ENCODE measurements at places on chromosomes 1 and 21.

DNA sequence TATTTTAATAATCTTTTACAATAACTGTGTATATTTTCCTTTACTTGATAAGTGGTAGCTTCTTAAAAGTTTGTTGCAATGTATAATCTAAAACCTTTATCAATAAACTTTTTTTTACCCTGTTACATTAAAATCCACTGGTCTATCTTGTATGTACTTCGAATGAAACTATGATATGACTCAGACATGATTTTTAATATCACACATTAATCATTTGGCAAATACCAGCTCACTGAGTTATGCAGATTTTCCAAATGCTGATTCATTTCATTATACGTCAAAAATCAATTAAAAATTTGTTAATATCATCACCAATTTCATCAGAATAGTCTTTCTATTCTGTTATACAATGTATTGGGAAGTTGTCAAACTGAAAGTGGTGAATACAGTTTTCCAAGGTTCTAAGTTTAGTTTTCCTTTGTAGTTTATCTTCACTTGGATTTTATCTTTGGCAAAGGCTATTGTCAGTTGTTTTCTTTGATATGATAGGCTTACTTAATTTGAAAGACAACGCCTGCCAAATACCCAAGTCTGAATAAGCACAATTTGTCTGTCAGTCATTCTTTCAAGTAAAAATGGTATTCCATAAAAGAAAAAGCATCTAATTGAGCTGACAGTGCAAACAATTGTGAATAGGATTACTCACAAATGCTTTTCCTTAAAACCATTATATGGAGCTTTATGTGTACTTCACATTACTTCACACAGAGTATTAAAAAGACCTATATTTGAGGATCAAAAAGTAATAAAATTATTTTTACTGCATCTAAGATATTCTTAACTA is 127.0 kb downstream of the NME7 start:
- no peak for DNase-seq

- no peak for DNase-seq
These were observed 48.5 kb upstream of the OSBPL9 start for GRCh38 chr1:51568231-51568935.

GRCh38 chr1:175410560-175410959 is 218.0 kb upstream of the KIAA0040 start:
- no peak for DNase-seq

- peak; percentile 30 for DNase-seq
These were observed 69.7 kb downstream of the ADSS2 start for GRCh38 chr1:244381878-244382565.

- DNase-seq = peak; percentile 46
These were observed 9.4 kb downstream of the EPHA2 start for GRCh38 chr1:16146279-16147155.

DNA sequence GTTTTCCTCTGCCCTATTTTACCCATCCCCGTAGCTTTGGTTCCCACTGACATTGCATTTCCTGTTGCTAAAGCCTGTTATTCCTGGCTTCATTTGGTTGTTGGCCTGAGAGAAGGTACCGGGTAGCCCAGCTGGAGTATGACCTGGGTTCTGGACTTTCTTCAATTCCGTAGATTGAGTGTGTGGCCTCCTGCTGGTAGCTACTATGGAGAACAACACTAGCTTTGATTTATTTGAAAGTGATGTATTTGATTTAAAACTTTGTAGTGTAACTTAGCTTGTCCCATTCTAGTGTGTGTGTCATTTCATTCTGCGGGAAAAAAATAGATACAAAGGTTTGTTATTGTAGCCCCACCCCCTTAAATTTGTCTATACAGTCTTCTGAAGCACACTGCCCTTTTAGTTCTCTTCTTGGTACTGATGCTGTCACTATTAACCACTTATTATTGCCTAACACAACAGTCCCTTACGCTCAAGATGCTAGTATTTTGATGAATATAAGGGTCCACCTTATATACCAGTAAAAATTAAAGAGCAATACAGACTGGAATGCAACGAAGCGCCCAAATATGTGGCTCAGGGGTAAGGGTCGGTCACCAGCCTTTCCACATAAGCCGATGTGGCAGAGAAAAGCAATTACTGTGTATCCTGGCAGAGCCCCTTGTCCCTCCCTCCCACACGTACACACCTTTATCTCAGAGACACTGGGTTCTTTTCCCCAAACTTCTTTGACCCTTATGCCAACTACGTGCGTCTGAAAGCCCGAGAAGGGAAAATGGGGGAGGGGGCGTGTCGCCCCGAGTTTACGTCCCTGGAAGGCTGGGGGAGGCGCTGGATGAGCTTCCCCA is 643 bp upstream of the MOV10 start:
- DNase-seq = peak; percentile 45

- DNase-seq = peak; percentile 8
These were observed 43.4 kb downstream of the IGSF5 start for GRCh38 chr21:39788383-39788782.

GRCh38 chr1:208240662-208241355 is 3.4 kb downstream of the PLXNA2 start:
- DNase-seq = no peak

DNA sequence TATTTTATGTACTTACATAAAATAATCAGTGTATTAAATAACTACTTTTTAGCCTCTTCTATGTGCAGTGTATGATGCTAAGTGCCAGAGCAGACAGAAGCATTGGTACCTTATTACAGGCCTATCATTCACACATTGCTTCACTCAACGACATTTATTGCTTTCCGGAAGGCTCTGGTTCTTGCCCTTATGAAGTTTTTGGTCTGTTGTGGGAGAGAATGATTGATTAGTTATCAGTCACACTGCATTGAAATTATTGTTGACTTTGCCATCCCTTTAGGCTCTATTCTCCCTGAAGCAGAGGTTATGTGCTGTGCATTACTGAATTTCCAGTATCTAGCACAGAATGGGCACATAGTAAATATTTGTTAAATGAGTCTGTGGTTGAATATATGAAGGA is 178.0 kb downstream of the HHAT start:
- no peak for DNase-seq

DNA sequence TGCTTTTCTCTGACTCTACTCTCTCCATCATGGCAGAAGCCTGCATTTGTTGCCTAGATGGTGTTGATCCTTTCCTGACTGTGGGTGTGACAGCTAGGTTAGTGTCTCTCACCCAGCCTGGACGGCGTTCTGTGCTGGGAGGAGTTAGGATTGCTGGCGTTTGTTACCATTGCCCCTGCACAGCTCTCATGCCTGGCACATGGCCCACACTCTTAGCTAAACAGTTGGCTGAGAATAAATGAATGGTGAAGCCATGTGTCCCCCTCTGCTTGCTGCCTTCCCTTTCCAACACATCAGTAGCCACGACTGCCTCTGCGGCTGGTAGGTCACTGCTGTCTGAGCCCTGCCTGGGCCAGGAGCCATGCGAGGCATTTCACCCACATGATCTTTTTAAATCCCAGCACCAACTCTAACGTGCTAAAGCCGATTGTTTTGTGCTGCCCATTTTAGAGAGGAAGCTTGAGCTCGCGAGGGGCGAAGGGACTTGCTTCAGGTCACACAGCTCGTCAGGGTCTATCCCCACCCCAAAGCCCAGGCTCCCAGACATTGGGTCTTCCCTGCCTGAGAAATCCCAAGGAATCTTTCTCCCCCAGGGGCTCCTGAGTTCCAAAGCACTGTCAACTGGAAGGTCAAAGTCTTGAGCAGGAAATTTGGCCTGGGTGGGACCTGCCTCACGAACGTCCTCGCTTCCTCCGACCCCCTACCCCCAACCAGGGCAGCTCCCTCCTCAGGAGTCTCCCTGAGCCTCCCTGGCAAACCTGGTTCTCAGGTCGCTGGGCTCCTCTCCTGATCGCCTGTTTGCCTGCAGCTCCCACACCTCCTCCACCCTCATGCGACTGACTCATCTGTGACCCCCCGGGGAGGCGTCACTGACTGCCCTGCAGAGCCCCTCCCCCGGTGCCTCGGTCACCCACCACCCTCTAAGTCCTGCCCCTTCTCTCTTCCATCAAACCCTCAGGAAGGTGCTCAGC is 271.7 kb upstream of the C1orf174 start:
- no peak for DNase-seq

- DNase-seq = no peak
These were observed 53.7 kb downstream of the KCNJ6 start for GRCh38 chr21:37862536-37862935.

GRCh38 chr1:64664299-64664698 is 80.6 kb upstream of the RAVER2 start:
- DNase-seq = no peak

GRCh38 chr1:153251562-153251961 is 7.9 kb upstream of the LORICRIN start:
- no peak for DNase-seq

GRCh38 chr1:53807916-53808315 is 30.2 kb downstream of the NDC1 start:
- peak; percentile 39 for DNase-seq

- no peak for DNase-seq
These were observed 202.6 kb downstream of the APP start for GRCh38 chr21:25967901-25968438.

DNA sequence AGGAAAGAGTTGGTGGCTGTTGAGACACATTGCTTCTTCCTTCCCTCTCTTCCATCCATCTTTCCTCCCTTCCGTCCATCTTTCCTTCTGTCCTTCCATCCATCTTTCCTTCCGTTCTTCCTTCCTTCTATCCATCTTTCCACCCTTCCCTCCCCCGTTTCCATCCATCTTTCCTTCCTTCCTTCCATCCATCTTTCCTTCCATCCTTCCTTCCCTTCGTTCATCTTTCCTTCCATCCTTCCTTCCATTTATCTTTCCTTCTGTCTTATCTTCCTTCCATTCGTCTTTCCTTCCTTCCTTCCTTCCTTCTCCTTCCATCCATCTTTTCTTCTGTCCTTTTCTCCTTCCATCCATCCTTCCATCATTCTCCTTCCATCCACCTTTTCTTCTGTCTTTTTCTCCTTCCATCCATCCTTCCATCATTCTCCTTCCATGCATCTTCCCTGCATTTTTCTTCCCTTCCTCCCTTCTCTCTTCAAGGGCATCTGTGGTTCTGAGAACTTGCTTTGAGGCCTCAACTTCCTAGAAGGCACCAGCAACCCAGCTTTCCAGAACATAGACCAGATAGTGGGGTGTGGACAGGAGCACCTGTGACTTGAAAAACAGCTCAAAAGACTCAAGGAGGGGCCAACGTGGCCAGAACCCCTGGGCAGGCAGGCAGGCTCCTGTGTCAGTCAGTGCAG is 48.9 kb upstream of the SELENON start:
- DNase-seq = no peak

DNA sequence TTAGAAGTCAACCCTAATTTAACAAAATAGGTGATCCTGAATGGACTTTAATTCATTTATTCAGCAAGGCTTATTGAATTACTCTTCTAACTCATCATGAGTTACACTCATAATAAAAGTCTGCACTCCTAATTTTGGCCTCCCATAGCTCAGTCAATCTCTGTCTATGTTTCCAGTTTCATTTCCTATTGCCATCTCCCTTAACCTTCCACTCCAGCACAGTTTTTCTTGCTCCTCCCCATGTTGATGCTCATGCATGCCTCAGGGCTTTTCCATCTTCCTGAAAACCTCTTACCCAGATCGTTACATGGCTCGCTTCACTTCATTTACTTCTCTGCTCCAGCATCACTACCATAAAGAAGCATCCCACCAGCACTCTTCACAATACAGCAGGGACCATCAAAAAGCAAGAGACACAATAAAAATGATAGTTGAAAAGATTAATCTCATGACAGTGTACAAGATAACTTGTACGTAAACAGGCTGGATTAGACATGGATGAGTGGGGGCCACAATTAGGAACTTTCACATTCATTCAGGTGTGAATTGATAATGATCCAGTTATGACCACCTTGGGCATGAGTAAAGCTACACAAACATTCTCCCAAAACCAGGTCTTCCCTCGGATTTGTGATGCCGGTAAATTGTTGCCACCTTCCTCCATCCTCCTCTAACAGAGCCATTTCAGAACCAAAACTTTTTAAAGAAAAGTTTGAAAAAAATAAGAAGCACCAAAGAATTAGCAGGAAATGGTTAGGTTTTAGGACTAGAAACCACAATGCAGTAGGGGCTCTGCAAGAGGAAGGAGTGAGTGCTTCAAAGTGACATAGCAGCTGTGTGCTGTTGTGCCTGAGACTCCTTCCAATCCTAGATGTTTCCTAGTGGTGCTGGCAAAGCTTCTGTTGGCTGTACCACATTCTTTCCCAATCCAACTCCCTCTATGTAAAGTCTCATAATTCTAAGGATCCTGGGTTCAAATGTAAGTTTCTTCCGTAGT is 89.8 kb downstream of the OLFML2B start:
- DNase-seq = no peak

GRCh38 chr1:31652891-31653499 is 8.3 kb upstream of the PEF1 start:
- DNase-seq = no peak

DNA sequence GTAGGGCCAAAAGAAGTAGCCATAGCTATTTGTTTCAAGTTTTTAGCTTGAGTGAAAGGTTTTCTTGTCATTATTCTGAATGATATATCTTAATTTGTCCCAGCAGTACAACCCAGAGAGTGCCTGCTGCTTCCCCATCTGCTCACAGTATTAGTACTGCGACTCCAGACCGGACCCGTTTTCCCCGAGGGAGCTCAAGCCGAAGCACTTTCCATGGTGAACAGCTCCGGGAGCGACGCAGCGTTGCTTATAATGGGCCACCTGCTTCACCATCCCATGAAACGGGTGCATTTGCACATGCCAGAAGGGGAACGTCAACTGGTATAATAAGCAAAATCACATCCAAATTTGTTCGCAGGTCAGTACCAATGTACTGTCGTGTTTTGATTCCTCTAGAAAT is 37.2 kb upstream of the C1orf115 start:
- no peak for DNase-seq

DNA sequence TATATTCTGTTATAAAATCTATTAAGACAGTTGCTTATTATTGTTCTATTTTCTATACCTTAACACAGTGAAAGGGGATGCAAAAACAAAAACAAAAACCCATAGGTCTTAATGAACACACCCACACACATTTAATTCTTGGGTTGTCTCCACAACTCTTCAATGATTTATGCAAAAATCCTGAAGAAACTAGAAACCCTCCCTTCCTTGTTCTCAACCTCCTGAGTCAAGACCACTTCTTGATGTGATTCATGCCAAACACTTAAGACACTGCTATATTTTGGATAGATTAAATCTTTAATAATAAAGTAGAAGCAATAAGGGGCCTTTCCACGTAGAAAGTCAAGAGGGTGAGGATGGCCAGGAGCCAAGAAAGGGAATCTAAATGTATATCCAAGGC is 23.4 kb downstream of the SCAF4 start:
- no peak for DNase-seq

DNA sequence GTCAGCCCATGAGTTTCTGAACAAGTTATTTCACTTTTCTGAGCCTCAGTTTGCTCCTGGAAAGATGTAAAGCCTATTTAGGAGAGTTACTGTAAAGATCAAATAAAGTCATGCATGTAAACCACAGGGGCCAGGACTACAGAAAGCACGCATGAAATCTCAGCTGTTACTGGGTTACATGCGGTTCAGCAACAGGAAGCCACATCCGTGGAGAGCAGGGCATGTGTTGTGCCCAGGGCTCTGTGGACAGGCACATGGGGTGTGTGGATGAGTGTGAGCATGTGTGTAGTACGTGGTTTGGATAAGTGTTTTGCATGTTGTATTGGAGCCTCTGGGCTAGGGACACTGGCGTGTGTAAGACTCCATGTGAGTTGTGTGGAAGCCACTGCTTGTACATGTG is 2.2 kb upstream of the EPHA2 start:
- no peak for DNase-seq

GRCh38 chr1:17016317-17016661 is 4.6 kb upstream of the ATP13A2 start:
- DNase-seq = no peak

- DNase-seq = no peak
These were observed 675 bp downstream of the MYSM1 start for GRCh38 chr1:58699011-58699762.

All from GM04503 (cell line).